ENCODE measurements at places on chromosomes 5 and 9.

DNA sequence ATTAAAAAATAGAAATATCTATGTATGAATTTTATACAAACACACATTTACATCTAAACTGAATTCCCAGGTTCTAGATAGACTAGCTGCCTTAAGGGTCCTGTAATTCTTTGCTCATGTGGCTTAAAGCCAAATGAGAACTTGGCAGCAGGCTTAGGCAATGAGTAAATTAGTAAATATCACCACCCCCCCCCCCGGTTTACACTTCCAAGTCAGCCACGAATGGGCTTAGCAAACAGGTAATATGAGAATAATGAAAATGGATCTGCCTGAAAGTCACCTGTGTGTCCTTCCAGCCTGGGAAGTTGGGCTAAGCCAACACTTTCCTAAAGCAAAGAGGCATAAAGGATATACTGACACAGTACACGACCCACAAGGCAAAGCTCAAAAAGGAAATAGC lies 108.6 kb downstream of the KLHL3 start:
- DNase-seq, result no peak

- no peak for DNase-seq
These were observed 51.8 kb downstream of the SH3TC2 start for GRCh38 chr5:149011084-149011483.

- no peak for DNase-seq
These were observed 316.6 kb downstream of the AGTPBP1 start for GRCh38 chr9:85425153-85425611.

DNA sequence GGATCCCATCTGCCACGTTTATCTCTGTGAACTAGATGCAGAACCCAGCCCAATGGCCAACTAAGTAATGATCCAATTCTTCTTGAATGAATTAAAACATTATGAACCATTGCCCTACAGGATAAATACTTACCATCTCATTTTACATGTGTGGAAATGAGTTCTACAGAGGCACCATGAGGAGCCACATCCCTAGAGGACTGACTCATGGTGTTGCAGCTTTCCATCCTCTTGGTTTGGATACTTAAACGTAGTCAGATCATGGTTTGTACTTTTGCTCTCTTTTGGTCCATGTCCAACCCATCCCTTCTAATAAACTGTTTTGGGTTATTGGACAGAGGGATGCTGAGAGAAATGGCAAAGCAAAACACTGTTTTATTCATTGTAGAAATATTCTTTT lies 484.8 kb downstream of the EBF1 start:
- peak; percentile 26 for DNase-seq

DNA sequence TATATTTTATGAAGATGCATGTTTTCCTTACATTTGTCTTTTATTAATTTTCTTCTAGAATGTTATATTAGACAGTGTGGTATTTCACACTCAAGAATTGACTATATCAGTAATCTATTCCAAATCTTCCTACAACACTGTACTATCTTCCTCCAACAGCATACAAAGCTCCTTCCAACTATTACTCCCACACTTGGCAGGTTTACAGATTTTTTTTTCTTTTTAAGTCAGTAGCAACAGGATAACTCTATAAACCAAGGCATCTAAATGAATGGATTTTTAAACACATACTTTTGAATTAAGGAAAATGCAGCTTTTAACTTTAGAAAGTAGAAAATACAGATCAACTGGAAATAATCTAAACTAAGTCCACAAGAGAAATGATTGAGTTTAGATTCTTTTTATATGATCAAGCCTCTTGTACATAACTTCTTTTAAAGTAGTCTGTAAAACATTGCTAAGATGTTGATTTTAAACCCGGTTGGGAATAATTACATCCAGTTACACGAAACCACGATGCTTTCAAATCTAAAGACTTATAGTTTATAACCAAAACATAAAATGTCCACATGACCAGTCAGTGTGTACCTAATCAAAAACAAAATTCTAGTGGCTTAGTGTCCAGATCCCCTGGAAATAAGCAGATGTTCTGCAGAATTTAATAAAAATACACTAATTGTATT lies 281.6 kb downstream of the ADAMTS6 start:
- DNase-seq, result peak; percentile 81

- peak; percentile 76 for DNase-seq
These were observed 128.7 kb upstream of the PIK3R1 start for GRCh38 chr5:68086857-68087256.

DNA sequence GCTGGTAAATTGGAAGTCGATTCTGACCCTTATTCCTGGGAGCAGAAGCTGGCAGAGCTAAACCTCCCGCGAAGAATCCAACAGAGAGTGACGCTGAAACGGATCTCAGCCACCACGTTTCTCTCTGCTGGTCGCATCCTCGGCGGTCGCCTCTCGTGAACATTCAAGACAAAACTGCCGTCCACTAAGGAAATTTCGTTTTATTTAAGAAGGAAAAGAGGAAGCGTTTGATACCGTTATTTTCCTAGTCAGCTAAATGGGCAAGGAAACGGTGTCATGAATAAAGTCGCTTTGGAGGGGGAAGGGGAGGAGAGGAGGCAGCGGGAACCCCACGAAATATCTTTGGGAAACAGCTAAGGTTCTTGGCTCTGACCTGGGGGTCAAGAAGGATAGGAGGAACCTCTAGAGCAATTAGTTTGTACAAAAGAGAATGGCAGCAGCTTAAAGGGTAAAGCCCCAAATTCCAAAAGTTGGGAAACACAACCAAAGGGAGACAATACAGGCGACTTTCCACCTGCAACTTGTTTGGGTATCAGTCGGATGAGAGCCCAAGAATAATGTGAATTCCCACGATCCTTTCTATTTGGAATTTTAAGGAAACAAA lies 1.9 kb downstream of the FOXB2 start:
- DNase-seq, result no peak

- DNase-seq, result no peak
These were observed 94.3 kb downstream of the TSSK1B start for GRCh38 chr5:113340537-113340936.

GRCh38 chr5:56517011-56517416 lies 283.9 kb upstream of the ANKRD55 start:
- DNase-seq, result no peak

DNA sequence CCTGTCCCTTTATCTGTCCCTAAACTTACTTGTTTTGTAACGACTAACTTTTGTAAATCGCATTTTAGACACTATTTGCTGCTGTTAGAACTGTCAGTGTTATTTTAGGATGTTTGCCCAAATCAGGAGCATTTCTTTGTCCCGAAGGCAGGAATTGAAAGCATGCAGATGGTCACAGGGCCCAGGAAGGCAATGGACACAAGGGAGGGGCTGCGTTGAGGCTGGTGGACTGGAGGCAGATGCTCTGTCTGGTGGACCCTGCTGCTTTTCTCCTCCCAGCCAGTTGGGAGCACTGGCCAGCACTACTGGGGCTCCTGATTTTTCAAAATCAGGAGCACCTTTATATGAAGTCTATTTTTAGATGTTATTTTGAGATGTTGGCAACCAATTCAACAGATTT lies 31.7 kb downstream of the DOCK2 start:
- DNase-seq, result no peak

- no peak for DNase-seq
These were observed 64.8 kb downstream of the HABP4 start for GRCh38 chr9:96514800-96515158.

- DNase-seq, result no peak
These were observed 237.5 kb downstream of the CHSY3 start for GRCh38 chr5:130141659-130142320.

DNA sequence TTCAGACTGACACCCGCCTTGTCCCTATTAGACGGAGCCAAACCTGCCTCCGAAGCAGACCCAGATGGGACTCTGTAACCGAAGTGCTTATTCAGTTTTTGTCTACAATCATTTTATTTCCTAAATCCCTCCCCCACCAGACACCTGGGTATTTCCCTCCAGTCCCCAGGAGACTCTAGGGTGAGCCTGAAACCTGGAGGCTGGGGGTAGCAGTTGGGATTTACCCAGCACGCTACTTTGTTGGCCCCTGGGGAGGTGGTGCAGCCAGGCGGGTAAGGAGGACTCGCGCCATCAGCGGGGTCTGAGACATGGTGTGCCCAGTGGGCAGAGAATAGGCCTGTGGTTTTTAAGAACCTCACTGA lies 1.3 kb upstream of the LHX2 start:
- no peak for DNase-seq

DNA sequence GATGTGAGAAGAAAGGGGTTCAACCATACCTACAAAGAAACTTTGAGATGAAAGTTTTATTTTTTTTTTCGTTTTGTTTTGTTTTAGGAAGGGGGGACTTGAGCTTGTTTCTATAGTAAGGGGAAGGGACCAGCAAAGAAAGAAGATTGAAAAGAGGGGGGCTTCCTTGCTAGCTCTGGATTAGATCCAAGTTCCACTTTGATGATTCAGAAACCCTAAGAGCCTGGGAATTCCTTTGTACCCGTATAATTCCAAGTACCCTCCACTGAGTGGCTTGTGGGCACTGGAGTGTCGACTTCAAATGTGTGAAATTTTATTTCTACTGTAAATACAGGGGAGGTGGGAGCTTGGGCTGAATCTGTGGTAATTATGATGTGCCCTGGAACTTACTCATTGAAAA lies 10.9 kb downstream of the MAMDC2 start:
- DNase-seq, result no peak

- no peak for DNase-seq
These were observed 16.2 kb upstream of the NDUFB6 start for GRCh38 chr9:32589083-32589723.

GRCh38 chr5:127260686-127261085 lies 29.9 kb upstream of the MEGF10 start:
- DNase-seq, result no peak

DNA sequence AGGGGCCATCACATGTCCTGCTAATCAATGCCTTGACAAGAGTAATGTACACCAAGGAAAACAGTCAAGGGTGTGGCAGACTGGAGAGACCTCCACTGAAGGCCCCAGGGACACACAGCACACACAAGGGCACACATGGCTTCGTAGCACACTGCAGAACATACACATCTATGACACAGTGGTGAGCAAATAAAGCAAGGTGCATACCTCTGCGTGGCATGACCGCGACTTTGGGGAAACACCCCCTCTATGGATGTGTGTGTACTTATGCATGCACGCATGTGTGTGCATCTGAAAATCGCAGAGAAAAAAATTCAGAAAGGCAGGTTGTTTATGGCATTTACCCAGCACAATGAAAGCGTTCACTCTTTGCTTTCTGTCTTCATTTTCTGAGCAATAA lies 20.5 kb downstream of the SEMA4D start:
- DNase-seq, result no peak

DNA sequence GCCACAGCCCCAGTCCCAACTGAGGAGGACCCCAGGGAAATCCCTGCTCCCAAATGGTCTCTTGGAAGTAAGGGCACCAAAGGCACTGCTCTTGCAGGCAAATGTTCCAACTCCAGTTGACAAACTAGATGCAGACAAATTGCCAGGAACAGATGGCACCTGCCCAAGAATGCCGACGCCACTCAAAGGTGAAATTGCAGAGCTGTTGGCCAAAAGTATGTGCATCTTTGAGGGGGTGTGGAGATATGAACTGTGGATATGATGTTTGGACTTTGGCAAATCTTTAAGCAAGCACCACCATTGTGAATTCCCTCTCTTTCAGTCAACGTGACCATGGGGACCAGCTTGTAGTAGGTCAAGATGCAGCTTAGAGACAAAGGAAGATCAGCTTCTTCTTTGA lies 12.0 kb upstream of the CPLX2 start:
- DNase-seq, result no peak

- no peak for DNase-seq
These were observed 44.8 kb downstream of the LIX1 start for GRCh38 chr5:97097326-97098230.

GRCh38 chr9:4859035-4859434 lies 66.3 kb downstream of the RCL1 start:
- DNase-seq, result no peak

DNA sequence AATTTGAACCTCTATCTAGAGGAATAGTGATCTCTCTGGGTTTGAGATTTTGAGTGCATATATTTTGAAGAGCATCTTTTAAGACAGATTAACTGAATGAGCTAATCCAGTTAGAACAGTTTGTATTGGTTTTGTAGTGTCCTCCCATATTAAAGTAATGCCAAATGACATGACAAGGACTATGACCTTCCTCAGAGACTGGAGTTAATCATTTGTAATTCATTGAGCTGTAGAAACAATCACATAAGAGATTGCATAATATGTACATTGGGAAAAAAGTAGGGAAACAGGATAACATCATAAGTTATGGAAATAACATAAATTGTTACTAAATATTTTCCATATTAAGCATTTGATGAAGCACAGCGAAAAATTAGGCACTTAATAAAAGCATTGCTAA lies 45.8 kb upstream of the PRDM9 start:
- no peak for DNase-seq

DNA sequence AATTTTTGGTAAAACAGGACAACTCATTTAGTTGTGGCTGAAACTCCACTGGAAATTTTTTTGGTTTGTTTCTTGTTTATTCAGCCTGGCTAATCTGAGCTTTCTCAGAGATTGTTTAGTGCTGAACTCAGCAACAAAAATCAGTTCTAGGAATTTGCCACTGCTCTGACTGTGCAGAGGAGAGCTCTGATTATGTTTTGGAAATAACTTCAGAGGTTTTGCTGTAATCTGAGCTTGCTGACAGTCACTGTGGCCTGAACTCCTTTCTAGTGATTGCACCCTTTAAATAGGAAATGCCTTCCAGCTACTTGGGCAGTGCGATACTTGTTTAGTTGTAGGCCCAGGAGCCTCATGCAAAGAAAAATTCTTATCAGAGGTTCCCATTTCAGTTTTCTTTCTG lies 60.2 kb downstream of the OSTF1 start:
- peak; percentile 60 for DNase-seq

- no peak for DNase-seq
These were observed 9.2 kb upstream of the FIBCD1 start for GRCh38 chr9:130948266-130948665.

DNA sequence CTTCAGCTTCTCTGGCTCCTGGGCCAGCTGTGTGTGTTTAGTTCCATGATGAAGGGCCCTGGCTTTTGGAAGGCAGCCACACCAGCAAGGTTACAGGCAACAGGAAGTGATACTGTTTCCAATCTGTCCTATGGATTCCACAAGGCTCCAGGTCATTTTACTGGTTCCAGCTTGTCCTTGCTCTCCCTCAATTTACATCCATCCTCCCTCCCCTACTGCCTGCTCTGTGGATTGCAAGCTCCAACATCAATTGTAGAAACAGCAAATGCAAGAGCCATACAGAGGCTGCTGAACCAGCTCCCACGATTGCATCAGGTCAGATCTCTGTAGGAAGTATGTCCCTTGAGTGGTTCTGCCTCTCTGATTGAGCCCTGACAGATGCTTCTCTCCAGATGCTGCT lies 409.8 kb downstream of the NTRK2 start:
- no peak for DNase-seq

DNA sequence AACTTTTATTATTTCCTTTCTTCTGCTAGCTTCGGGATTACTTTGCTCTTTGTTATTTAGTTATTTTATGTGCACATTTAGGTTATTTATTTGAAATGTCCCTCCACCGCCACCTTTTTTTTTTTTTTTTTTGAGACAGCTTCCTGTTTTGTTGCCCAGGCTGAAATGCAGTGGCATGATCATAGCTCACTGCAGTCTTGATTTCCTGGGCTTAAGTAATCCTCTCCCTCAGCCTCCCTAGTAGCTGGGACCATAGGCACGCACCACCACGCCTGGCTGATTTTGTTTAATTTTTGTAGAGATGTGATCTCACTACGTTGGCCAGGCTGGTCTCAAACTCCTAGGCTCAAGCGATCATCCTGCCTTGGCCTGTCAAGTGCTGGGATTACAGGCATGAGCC lies 38.5 kb downstream of the RIC1 start:
- no peak for DNase-seq

GRCh38 chr9:92478783-92479182 lies 3.5 kb downstream of the ASPN start:
- DNase-seq, result no peak

GRCh38 chr9:33800886-33801285 lies 5.5 kb downstream of the PRSS3 start:
- no peak for DNase-seq

- DNase-seq, result no peak
These were observed 125.4 kb downstream of the CDC42SE2 start for GRCh38 chr5:131389096-131389868.

All from fibroblast of skin of left biceps (primary cell).